ENCODE measurements at places on chromosomes 3 and 15.

GRCh38 chr3:36814066-36814717 lies 49.8 kb upstream of the DCLK3 start:
- no peak for DNase-seq

- DNase-seq = no peak
Measured at GRCh38 chr3:160612386-160613075, 47.2 kb upstream of the KPNA4 start.

- no peak for DNase-seq
Measured at GRCh38 chr15:71465131-71465955, 345.0 kb upstream of the NR2E3 start.

DNA sequence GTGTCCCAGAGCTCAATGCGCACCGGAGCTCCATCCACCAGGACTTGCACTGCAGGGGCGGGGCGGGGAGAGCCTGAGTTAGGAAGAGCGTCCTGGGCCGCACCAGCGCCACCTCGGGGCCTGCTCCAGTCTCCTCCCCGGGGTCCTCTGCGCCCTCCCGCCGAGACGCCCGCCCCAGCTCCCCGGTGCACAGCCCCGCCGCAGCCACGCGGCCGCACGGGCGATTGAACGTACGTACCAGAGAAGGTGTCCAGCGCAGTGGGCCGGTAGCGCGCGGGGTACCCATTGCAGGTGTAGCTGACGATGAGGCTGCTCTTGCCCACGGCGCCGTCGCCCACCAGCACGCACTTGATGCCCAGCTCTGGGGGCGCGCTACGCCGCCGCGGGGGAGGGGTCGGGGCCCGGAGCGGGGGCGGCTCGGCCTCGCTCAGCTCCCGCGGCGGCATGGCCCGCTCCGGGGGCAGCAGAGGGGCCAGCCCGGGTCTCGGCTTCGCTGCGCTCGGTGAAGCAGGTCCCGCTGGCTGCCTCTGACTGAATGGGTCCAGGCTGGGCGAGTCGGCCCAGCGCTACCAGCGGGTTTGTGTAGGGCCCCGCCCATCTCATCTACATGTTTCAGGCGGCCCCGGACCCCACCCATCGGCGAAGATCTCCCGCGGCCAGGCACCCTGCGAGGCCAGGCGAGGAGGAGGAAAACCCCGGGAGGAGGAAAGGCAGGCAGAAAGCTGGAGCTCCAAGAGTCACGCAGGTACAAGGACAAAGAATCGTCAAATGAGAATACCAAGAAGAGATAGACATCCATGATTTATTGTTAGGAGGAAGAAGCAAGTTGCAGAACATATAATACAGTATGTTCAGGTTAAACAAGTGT lies at the start of gene RHOV:
RHOV (minus strand) TSS at position 541 of the 868 bp plus-strand sequence; CDS start at position 446, 95 bp downstream.
- DNase-seq = peak; percentile 68

GRCh38 chr3:14242490-14243311 lies 64.1 kb downstream of the LSM3 start:
- DNase-seq = no peak

GRCh38 chr15:24848050-24848449 lies 106.7 kb upstream of the SNRPN start:
- DNase-seq = no peak

DNA sequence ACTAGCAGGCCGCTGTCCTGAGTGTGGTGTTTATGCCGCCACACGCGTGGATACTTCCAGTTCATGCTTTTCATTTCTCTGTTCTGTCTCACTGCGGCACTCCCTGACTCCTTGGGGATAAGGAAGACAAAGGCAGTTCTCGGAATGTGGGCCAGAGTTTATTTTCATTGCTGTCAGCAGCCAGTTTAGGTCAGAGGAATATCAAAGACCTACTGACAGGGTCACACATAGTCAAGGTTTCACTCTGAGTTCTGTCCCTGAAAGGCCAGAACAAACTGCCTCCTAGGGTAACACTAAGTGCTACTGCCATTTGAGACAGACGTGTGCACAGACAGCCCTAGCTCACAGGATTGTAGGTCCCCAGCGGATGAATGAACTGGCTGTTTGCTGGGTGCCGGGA lies 27.3 kb upstream of the SPTBN5 start:
- no peak for DNase-seq

DNA sequence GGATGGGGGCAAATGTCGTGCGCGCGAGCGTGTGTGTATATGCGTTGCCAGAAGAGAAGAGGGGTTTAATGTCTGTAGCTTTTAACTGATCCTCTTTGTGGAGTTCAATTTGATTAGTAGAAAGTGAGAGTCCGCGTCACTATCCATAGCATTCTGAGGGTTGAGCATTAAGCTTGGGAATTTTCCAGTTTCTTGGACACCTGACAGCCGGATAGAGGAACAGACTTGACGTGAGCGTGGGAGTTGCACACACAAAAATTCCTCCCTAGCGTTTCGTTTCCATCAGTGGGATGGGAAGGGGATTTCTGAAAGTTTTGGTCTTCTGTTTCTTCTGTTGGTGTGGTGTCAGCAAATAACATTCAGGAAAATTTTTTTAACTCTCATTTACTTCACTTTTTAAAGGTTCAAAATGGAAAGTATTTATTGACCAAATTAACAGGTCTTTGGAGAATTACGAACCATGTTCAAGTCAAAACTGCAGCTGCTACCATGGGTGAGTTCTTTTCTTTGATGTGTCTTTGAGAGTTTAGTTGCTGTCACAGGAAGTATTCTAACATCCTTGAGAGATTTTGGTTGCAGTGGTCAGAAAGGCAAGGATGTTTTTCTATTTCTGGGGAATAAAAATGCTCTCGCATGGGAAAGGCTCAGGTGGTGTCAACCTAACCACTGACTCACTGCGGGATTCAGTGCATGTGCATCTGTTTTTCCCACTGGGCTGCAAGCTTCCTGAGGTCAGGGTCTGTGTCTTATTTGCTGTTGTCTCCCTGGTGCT lies 841 bp downstream of the POGLUT1 start:
- DNase-seq = no peak

DNA sequence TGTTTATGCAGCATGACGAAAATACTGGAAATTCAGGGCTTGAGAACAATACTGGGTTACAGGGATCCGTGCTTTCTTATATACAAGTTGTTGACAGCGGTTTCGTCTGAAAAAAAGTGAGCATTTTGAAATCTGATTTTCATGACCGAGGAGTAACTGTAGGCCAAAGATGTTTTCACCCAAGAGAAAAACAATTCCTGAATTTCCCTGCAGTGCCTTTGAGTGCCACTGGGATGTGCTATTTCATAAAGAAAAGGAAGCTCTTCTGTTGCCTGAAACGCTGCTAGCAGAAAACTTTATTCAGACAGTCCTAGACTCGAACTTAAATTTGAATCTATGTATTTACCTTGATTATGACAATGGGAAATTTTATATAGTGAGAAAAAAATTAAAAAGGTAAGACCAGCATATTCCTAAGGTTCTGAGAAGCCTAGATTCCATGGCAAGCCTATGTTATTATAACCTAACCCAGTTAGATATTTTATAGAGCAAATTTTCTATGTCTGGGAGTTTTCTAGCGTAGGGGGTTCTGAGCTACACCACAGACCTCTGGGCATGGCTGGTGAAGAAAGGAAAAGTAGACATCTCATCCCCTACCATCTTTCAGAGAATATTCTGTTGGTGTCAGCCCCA lies 30.2 kb downstream of the KCNAB1 start:
- no peak for DNase-seq

DNA sequence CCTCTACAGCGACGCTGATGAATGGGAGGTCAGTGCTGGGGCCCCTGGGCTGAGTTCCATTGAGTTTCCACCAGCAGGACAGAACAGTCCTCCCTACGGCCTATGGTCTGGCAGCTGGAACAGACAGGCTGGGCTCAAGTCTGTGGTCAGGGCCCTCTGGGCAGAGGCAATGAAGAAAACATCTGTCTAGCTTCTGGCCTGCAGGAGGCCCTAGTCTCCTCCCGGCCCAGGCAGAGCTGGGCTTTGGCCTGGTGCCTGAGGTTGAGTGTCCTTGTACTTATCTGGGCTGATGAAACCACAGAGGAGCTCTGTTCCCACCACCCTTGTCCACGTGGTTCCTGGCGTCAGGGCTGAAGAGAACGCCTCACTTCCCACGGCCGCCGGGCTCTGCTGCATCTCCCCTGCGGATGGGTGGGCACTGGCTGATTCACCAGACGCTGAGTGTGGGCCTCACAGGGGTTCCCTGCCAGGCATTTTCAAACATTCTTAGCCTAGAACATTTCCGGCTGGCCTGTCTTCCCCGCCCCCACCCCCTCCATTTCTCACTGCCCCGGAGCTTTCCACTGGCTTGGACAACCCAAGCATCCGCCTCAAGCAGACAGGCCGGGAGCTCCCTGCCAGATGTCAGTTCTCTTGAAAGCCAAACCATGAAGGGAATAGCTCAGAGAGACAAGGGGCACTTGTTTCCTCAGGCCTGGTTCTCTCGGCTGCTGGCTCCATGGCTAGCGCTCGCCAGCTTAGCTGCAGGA lies 20.3 kb downstream of the PPCDC start:
- DNase-seq = peak; percentile 53

- DNase-seq = no peak
Measured at GRCh38 chr15:57017024-57017423, 98.6 kb downstream of the TCF12 start.

DNA sequence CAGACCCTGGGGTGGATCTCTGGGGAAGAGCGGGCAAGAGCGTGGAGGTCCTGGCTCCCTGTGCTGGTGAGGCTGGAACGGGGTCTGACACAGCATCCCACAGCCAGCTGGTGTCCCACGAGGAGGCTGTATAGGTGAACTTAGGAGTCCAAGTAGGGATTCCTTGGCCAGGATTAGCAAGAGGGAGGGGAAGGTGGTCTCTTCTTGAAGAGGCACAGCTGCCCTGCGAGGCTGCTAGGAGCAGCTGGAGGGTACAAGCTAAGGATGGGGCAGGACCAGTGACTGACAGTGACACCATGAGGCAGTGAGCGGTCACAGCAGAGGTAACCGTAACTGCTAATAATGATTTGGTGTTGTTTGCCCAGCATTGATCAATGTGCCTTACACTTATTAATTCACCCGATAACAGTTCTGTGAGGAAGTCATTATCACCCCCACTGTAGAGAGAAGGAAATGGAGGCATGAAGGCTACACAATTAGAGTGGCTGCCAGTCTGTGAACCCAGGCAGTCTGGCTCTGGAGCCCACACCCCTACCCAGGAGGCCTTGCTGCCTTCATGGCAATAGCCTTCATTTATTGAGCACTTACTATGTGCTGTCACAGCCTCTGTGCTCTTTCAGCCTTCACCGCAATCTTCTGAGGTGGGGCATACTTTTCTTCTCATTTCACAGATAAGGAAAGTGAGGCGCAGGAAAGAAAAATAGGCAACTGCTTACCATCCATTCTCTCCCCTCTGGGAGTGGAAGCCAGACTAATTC lies 59.4 kb downstream of the TMEM44 start:
- DNase-seq = peak; percentile 59

DNA sequence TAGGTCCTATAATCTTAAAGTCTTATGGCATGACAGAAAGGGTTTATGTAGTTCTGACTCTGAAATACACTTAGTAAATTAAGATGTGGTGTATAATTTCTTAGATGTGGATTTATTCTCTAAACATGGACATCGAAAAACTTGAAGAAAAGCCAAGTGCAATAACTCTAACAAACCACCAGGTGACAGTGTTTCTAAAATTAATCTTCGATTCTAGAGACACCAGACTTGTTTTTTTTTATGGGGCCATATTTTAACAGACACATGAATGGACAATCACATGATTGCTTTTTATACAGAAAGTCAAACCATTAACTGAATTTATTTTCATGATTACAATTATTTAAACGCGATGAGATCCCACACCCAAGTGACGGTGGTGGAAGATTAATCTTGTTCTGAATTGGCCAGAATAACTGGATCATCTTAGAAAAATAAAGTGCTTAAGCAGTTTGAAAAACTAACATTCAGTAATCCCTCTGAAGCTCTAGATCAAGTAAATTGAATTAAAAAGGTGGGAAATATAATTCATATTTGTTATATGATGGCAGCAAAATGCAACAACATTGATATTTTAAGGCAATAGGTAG lies 305.1 kb downstream of the LSAMP start:
- DNase-seq = no peak

- DNase-seq = no peak
Measured at GRCh38 chr15:20361091-20361490, 180.5 kb downstream of the GOLGA6L6 start.
